ENCODE measurements at places on chromosomes 12 and 14.
A peak's percentile ranks its signal among the peaks of the same experiment; 100 is the strongest.

- DNase-seq = no peak
Measured at GRCh38 chr12:89970722-89971121, 262.1 kb upstream of the ATP2B1 start.

DNA sequence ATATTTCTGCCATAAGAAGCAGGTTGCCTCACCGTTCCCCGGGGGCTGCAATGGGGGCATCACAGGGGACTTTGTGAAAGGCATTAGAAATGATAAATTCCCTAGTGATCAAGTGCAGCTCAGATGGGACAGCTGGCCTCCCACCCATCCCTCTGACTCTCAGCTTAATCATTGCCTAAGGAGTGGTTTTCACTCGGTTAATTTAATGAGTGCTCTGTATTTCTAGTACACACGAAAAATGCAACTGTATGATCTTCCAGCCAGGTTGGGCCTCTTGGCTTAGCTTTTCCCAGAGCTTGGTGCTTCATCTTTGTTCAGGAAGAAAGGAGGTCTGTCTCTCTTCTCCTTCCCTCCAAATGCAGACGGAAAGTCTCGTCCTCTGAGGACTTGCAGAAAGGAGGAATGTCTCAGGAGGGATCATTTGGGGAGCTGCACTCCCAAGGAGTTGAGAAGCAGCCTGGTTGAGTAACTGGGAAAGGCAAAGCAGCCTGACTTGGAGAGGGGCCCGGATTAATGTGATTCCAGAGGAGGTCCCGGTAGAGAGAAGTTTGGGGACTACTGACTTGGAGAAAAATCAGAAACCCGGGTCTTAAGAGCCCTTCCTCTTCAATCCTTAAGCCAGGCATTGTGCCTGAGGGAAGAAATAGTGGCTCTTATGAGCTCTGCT, 7.2 kb downstream of the CD9 start:
- DNase-seq = no peak

DNA sequence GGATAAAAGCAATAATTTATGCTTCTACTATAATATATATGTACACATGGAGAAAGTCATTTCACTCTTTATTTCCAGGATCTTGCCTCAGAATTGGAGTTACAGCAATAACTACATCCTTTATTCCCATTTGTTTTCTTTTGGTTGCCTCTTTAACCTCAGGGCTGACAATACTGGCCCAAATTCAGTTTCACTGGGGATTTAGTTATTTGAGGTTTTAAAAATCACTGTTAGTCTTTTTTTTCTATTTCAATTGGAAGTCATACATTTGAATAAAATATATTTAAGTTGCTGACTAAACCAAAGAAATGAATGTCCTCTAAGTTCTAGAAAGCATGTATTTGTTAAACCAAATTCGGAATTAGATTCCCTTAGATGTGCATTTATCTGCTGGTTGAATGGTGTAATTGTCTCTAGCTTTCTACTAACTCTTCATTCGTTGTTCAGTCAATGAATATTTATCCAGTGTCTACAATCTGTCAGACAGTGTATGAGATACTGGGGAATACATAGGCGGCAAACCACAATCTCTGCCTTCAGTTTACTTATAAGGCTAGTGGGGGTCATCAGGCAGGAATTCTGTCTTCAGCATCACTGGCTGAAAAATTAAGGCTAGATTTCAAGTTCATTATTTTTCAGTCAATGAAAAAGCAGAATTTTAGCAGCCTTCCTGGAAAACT, 190.8 kb upstream of the ARHGAP5 start:
- DNase-seq = no peak

GRCh38 chr12:107347261-107347660, 253.9 kb upstream of the CRY1 start:
- no peak for DNase-seq

- DNase-seq = no peak
Measured at GRCh38 chr12:17661250-17661649, 428.7 kb downstream of the RERGL start.

DNA sequence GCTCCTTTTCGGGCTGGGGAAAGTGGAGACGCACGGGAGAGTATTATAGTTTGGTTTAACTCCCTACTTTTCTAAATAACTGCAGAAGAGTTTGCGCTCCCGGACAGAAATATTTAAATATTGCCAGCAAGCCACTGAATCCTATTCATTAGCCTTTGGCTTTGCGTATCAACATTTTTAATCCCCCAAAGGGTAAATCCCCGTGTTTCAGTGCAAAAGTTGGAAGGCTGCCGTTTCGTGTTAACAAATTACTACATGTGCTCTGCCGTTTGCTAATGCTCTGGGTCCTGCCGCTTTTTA, 372 bp upstream of the DPF3 start:
- DNase-seq = no peak

DNA sequence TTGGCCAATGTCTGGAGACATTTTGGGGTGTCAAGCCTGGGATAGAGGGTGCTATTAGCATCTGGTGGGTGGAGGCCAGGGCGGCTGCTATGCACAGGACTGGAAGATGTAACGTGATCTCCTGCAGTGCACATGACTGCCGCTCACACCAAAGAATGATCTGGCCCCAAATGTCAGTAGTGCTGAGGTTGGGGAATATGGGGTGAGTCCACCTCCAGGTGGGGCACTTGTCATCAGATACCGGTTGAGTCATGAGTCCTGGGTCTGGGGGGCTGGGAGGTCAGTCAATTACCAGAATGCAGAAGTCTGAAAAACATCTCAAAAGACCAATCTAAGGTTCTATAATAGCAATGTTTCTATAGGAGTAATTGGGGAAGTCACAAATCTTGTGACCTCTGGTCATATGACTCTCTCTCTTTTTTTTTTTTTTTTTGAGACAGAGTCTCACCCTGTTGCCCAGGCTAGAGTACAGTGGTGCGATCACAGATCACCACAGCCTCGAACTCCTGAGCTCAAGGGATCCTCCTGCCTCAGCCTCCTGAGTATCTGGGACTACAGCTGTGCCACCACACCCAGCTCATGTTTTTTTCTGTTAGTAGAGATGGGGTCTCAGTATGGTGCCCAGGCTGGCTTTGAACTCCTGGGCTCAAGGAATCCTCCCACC, 6.0 kb upstream of the SDSL start:
- DNase-seq = no peak

- DNase-seq = no peak
Measured at GRCh38 chr12:51863363-51863932, 14.9 kb upstream of the FIGNL2 start.

DNA sequence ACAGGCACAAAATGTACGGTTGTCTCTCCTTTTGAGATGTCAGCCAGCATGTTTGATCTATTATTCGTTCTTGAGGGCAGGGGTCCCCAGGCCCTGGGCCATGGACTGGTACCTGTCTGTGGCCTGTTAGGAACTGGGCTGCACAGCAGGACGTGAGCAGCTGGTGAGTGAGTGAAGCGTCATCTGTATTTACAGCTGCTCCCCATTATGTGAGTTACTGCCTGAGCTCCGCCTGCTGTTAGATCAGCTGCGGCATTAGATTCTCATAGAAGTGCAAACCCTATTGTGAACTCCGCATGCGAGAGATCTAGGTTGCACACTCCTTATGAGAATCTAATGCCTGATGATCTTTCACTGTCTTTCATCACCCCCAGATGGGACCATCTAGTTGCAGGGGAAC, 41.4 kb upstream of the SCN8A start:
- no peak for DNase-seq

GRCh38 chr12:116713527-116713926, 24.3 kb downstream of the SPRING1 start:
- DNase-seq = no peak

GRCh38 chr12:21940549-21941505, at the start of gene ABCC9:
ABCC9 (minus strand) TSS chr12:21941426; CDS start chr12:21936674, 4,752 bp downstream.
- peak; percentile 8 for DNase-seq

DNA sequence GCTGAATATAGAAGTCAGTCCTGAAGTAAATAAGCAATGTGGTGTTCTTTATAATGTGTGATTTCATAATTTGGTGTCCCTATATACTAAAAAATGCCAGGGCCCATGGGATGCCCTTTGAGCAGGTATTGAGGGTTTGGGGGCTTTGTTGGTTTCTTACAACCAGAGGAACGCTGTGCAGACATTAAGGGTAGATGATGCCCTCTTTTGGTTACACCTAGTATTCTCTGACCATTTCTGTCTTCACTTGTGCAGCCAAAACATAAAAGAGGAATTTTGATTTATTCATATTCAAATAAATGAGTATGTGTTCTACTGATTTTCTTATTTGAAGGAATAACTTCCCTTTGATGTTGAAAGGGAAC, 3.0 kb downstream of the LGR5 start:
- DNase-seq = no peak

- DNase-seq = no peak
Measured at GRCh38 chr14:61429316-61429715, 107.9 kb downstream of the PRKCH start.

GRCh38 chr12:97305651-97306050, 157.0 kb upstream of the RMST start:
- no peak for DNase-seq

GRCh38 chr14:79465651-79466050, 745.7 kb downstream of the DIO2 start:
- no peak for DNase-seq

- DNase-seq = peak; percentile 85
Measured at GRCh38 chr14:99628887-99629618, 15.9 kb upstream of the HHIPL1 start.

- DNase-seq = no peak
Measured at GRCh38 chr14:80465546-80466220, 254.4 kb upstream of the DIO2 start.

GRCh38 chr12:34190054-34190453, 167.8 kb downstream of the ALG10 start:
- no peak for DNase-seq

- no peak for DNase-seq
Measured at GRCh38 chr14:104939666-104940410, 15.2 kb downstream of the PLD4 start.

DNA sequence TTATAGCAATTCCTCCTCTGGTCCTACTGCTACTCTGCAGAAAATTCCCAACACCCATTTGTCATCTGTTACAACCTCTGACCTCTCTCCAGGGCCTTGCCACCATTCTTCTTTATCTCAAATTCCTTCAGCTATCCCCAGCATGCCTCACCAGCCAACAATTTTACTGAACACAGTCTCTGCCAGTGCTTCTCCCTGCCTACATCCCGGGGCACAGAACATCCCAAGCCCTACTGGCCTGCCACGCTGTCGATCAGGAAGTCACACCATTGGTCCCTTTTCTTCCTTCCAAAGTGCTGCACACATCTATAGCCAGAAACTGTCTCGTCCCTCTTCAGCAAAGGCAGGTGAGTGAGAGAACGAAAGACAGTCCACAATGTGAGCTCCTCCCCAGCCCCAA, 122.1 kb downstream of the TTLL5 start:
- no peak for DNase-seq

DNA sequence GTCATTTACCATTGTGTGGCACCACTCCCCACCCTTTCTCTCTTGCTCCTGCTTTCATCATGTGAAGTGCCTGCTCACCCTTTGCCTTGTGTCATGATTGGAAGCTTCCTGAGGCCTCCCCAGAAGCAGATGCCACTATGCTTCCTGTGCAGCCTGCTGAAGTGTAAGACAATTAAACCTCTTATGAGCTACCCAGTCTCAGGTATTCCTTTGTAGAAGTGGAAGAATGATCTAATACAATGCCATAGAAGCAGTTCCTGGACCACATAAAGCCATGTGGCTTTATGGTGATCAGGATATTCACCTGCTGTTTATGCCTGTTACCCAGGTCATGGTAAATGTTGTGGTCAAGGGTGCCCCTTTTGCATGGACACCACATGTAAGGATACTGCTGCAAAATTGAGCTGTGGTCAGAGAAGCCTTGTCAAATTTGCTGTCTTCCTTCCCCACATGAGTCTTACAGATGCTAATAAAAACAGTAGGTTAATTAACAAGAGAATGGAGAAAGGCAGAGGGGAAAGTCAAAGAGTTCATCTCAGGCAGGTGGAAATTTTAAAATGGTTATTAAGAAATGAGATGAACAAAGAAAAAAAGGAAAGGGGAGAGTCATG, 112.8 kb upstream of the IFNG-AS1 start:
- no peak for DNase-seq
